ENCODE measurements at places on chromosomes 16 and 17. TPM values are rescaled to one million over a fixed set of nuclear protein-coding genes. Genes with fewer than 3 reads are reported as not detected.

Gene SMPD3
- 0.38 TPM for total RNA-seq

Gene BFAR
- total RNA-seq = 111 TPM

DNA sequence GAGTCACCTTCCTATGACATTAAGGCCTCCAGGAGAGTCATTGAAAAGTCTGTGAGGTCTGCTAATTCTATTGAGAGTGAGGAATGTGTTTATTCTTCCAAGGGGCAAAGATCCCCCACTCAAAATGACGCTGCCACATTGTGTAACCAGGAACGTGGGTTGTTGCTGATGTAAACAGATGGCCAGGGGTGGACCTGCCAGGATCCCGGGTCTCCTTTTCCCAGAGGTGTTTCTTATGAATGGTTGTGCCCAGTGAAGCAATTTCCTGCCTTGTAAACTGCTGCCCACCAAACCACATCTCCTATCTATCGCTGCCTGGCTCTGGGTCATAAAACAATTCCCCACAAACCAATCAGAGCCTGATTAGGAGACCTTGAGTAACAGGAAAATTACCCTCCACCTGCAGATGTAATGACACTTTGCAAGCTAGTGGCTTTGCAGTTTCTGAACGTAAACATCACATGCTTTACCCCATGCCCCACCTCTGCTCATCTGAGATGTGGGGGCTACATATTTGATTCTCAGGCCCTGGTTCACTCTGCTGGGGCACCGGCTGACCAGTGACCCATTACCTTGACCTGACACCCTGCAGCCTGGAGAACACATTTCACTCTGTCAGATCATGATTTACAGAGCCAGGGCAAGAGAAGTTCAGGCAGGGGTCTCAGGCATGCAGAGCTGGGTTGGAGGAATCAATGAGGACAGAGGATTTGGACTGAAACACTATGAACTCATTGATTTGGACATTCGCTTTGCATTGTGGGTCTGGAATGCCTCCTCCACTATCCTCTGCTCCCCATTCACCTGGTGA lies 33.1 kb upstream of the DDX52 start:
- peak; percentile 93 for DNase-seq

- peak; percentile 7 for DNase-seq
Observed at GRCh38 chr17:71118039-71118438, 948.7 kb downstream of the KCNJ2 start.

Gene MYH8
- not detected for total RNA-seq

Gene HOXB13
- total RNA-seq = not detected

Gene PLA2G10
- not detected for total RNA-seq

DNA sequence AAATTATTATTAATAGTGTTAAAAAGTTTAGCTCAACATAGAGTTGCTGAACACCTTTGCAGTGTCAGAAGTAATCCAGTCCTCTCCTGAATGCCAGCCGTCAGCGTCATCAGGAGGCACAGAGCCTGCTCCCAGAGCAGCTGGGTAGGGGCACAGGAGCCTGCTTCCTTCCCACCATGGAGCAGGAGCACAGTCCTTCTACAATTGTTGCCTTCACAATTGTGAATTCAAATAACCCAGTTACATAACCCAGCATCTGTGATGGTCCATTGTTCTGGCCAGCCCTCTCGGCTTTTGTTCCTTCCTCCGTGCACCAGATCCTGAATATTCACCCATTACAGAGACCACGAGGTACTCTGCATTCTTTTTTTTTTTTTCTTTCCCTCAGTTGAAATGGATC lies 393.9 kb upstream of the MAF start:
- no peak for DNase-seq

- no peak for DNase-seq
Observed at GRCh38 chr17:19333736-19334290, 28.7 kb downstream of the B9D1 start.

DNA sequence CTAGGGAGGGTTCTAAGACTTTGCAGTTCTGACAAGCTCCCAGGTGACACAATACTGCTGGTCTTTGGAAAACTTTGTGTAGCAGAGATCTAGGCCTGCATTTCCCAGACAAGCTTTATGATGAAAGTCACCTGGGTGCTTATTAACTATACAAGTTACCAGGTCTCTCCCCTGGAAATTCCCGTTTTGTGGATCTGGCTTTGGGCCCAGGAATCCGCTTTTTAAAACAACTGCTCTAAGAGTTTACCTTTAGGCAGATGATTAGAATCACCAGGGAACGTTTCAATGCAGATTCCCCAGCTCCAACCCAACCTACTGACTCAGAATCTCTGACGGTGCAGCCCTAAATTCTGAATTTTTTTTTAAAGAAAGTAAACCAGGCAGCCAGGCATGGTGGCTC lies 36.3 kb downstream of the MYH3 start:
- no peak for DNase-seq

- DNase-seq = no peak
Observed at GRCh38 chr17:66347661-66348514, 45.5 kb downstream of the PRKCA start.

DNA sequence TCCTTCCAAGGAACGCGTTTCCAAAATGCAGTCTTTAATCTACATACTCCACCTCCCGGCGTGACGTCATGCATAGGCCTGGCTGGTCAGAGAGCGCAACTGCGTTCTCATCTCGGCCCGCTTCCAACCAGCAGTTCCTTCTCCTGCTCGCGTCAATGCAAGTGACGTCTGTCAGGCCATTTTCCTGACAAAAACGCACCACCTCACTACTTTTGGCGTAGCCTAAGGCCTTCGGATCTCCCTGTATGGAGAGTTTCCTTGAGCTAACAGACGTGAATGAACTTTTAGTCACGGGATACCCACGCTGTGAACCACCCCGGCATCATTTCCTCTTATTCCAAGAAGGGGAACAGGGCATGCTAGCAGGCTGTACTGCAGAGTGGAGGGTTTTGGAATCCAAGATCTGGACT lies 25.0 kb downstream of the TEX14 start:
- DNase-seq = no peak

Gene RDM1
- total RNA-seq = not detected

DNA sequence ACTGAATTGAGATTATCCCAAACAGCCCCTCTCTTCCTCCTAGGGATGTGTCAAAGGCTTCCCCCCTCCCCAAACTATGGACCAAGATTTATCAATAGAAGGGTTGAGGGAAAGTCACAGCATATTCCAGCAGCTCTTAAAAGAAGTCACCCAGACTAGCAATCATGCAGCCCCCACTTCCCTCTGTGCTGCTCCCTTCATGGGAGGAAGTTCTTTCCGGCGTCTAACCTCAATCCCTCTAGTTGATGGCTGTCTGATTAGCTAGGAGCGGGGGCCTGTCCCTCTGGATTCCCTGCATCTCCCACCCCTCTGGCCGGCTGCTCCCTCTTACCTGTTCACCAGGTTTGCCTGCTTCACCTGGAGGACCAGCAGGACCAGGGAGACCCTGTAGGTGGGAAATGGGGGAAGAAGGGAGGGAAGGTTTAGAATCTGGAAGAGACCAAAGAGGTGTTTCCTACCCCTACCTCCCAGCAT lies 9.2 kb downstream of the COL1A1 start:
- no peak for DNase-seq

Measured in kidney epithelial cell (primary cell).